Mammary epithelial cell (primary cell): ENCODE measurements at places on chromosomes 2 and 18. TPM values are rescaled to one million over a fixed set of nuclear protein-coding genes. Genes with fewer than 3 reads are reported as not detected.

SLC40A1 gene
- total RNA-seq: not detected in 2 replicates

MGAT5 gene
- 43.3 and 76.2 TPM in 2 replicates for total RNA-seq

ASB18 gene
- total RNA-seq: not detected in 2 replicates

FSIP2 gene
- total RNA-seq: 5.3 TPM

UGP2 gene
- total RNA-seq: 94.7 and 141 TPM in 2 replicates

LYPD6B gene
- total RNA-seq: 3.0 TPM

ANKAR gene
- total RNA-seq: 6.7 TPM

PDE11A gene
- 0.17 TPM for total RNA-seq

STPG4 gene
- 0.64 TPM in 1 of 2 replicates, not detected in the other for total RNA-seq

C2orf66 gene
- 0.50 TPM for total RNA-seq

FOXD4L1 gene
- total RNA-seq: 0.33 TPM

PSMA8 gene
- total RNA-seq: not detected

STARD6 gene
- 0.49 TPM in 1 of 2 replicates, not detected in the other for total RNA-seq

ITGA6 gene
- 562 TPM for total RNA-seq

LINC00305 gene
- not detected in 2 replicates for total RNA-seq

TMEM163 gene
- not detected for total RNA-seq

LMAN1 gene
- 84.9 and 130 TPM in 2 replicates for total RNA-seq

HTR2B gene
- 0.17 TPM for total RNA-seq

CFAP53 gene
- 1.7 and 2.8 TPM in 2 replicates for total RNA-seq

KIF1A gene
- total RNA-seq: under 0.01 TPM

AMER3 gene
- not detected in 2 replicates for total RNA-seq

SP140 gene
- 1.9 TPM in 1 of 2 replicates, not detected in the other for total RNA-seq

CAPN14 gene
- total RNA-seq: 0.21 and 0.47 TPM in 2 replicates

C2orf80 gene
- not detected in 2 replicates for total RNA-seq

QPCT gene
- total RNA-seq: 14.3 TPM

SP5 gene
- total RNA-seq: not detected

SGPP2 gene
- total RNA-seq: 5.3 TPM

RBMS1 gene
- 52.1 and 61.3 TPM in 2 replicates for total RNA-seq

PROC gene
- 2.7 TPM for total RNA-seq

PROKR1 gene
- not detected in 2 replicates for total RNA-seq

RIT2 gene
- not detected for total RNA-seq

MAP4K4 gene
- 175 and 212 TPM in 2 replicates for total RNA-seq

GCG gene
- not detected for total RNA-seq

ANKRD30BL gene
- total RNA-seq: not detected in 2 replicates

SLC11A1 gene
- 0.17 TPM for total RNA-seq

GCFC2 gene
- 16.7 TPM for total RNA-seq

MAP3K19 gene
- total RNA-seq: not detected

IL1A gene
- 184 and 269 TPM in 2 replicates for total RNA-seq
